ENCODE measurements at places on chromosomes 11 and 22.

- DNase-seq: no peak
Observed at GRCh38 chr11:24705474-24705873, 208.6 kb downstream of the LUZP2 start.

DNA sequence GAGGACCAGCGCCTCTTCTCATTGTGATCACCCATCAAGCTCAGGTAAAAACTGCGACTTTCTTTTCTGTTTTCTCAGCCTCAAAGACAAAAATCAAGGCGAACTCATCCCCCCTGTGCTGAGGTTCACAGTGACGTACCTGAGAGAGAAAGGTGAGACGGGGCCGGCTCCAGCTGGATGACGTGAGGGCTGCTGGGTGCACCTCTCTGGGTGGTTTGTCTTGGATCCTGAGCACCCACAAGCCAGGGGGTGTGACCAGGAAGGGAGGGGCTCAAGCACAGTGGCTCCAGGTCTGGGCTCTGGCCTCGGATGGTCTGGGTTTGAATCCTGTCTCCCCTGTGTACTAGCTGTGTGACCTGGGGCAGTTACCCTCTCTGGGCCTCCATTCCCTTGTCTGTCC is 92.8 kb downstream of the ARHGAP8 start:
- no peak for DNase-seq

- DNase-seq: no peak
Observed at GRCh38 chr22:27431896-27432295, 369.7 kb downstream of the MN1 start.

GRCh38 chr11:93861808-93862207 is 11.4 kb upstream of the VSTM5 start:
- DNase-seq: no peak

- DNase-seq: no peak
Observed at GRCh38 chr22:29080106-29080975, 7.5 kb downstream of the KREMEN1 start.

GRCh38 chr11:9972989-9973388 is 309.1 kb downstream of the SWAP70 start:
- no peak for DNase-seq

All from H54 (cell line).